ENCODE measurements at places on chromosomes 2 and 18.

- no peak for DNase-seq
Observed at GRCh38 chr2:232609607-232610006, 23.8 kb upstream of the EFHD1 start.

DNA sequence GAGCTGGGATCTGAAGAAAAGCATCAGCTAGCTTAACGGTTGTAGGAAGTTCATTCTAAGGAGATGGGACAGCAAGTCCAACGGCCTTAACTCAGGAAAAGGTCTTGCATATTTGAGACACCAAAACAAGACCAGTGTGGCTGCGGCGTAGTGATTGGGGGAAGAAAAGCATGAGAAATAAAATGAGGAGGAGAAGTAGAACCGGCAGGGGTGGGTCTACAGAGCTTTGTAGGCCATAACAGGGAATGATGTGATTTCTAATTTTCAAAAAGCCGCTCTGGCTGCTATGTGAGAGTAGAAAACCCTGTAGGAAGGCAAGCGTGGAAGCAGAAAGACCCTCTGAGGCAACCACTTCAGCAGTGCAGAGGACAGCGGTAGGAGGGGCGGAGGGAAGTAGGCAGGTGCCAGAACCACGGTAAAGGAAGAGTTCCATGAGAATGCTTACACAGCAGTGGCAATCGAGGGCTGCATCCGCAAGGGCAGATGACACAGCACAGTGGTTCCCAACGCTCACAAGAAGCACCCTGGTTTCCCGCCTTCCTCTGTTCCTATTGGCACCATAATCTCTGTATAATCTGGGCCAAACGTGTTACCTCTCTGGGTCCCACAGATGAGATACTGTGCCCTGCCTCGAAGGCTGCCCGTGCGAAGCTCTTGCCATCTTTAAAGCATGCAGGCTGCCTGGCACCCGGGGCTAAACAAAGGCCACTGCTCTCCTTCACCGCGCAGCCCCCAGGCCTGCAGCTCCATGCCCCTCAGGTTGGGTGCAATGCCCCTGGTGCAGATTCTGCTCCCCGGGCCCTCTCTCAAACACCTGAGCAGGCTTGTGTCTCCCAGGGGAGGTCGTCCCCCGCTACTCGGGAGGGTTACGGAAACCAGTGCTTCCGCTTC is 795 bp downstream of the ANKRD39 start:
- no peak for DNase-seq

- DNase-seq = no peak
Observed at GRCh38 chr18:8970843-8971242, 131.7 kb upstream of the NDUFV2 start.

DNA sequence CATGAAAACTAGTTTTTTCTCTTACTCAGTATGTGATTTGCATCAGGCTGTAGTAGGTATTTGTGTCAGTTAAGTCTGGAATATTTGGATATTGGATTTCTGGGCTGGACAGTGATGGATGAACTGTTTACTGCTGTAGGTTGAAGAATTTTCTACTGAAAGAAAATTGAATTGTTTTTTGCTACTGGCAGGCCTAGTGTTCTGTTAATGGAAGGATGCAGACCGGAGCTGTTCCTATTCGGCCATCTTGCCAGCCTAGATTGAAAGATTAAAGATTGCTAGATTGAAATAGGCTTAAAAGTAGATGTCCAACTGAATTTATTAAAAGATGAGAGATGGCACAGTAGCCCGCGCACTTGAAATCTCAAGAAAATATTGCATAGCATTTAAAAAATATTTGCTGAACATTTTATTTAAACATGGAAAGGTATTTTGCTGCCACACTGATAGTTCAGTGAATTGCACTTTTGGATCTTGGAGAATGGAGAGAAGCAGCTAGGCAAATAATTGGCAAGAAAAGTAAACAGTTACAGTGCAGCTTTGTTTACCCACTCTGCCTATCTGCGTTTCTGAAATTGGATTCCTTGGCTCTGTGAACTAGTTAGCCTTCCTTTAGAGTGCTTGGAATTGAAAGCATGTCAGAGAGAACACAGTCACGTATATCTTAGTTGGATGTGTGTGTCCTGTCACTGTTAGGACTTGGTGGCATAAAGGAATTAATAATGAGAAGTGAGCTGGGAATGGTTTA is 54.1 kb downstream of the EPB41L5 start:
- peak; percentile 47 for DNase-seq

- no peak for DNase-seq
Observed at GRCh38 chr2:44668336-44668735, 273.2 kb upstream of the SIX3 start.

DNA sequence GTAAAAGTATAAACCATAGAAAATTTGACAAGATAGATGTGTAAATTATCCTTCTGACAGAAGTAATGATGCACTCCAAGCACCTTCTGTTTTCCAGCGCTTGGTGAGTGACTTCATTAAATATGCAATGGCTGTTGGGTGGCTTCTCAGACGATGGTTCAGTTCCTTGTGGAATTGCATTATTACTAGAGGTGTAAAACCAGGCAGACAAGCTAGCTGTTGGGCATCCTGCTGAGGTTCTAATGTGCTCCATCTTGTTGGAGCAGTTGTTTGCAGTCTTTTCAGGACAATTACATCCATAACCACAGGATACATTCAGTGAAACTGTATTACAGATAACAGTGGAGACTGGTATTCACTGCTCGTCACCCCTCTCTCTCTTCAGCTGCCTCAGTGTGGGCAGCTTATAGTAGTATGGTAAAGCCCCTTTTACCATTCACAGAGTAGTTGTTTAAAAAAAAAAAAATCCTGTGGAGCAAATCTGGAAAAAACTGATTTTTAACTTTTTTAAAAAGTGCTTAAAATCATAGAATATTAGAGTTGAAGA is 143.5 kb downstream of the AGPS start:
- DNase-seq = no peak

GRCh38 chr2:3533836-3534235 is 14.5 kb upstream of the ADI1 start:
- DNase-seq = no peak

DNA sequence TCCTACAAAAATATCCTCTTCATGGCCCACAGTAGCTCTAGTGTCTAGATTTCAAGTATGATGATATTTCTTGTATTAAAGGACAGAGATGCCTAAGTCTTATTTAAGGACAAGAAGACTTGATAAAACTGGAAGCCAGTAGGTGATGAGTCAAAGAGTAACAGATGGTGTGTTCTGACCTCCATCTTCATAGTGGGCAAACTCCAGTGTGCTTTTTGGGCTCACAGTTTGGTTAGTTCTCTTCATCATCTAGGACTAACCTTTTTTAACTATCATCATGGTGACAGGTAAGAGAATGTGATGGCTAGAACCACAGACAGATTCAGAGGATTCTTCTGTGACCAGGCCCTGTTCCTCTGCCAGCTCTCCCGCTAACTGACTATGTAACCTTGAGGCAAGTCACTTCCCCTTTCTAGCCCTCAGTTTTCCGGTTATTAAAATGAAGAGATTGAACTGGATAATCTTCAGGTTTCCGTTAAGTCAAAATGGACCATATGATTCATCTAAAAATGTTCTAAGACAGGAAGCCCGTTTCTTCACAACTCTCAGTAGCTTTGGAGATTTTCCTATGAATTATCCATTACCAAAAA is 140.3 kb upstream of the RASGRP3 start:
- DNase-seq = no peak
